Activated CD8-positive, alpha-beta memory T cell treated with anti-CD3 and anti-CD28 coated beads, Interleukin-2, amount 10 ng/mL, durations not matched to agents 7 days and 5 days (primary cell): ENCODE measurements at places on chromosomes 6 and 20. TPM values are rescaled to one million over a fixed set of nuclear protein-coding genes. Genes with fewer than 3 reads are reported as not detected.

HTR1E gene
- not detected for total RNA-seq

KHDC1L gene
- total RNA-seq = not detected

STMND1 gene
- not detected for total RNA-seq

LY86 gene
- total RNA-seq = 1.2 TPM

SIRPB1 gene
- 8.3 TPM for total RNA-seq

PLEKHG1 gene
- 5.1 TPM for total RNA-seq

EFHC1 gene
- 1.7 TPM for total RNA-seq

LMBRD1 gene
- 19.1 TPM for total RNA-seq

OR2B2 gene
- total RNA-seq = not detected

COX4I2 gene
- not detected for total RNA-seq

WFDC12 gene
- not detected for total RNA-seq

B3GAT2 gene
- not detected for total RNA-seq

MYLK4 gene
- 0.18 TPM for total RNA-seq

AIF1 gene
- 63.4 TPM for total RNA-seq

C6orf163 gene
- total RNA-seq = 1.8 TPM

HLA-DRB5 gene
- total RNA-seq = 5.3 TPM

CDSN gene
- not detected for total RNA-seq

PNPLA1 gene
- not detected for total RNA-seq

KIFC1 gene
- 133 TPM for total RNA-seq

PDYN gene
- not detected for total RNA-seq

CST2 gene
- total RNA-seq = not detected

RBM12 gene
- total RNA-seq = 101 TPM

ZBTB9 gene
- total RNA-seq = 9.0 TPM

SAMD3 gene
- total RNA-seq = 14.3 TPM

GRM1 gene
- total RNA-seq = not detected

TBC1D22B gene
- 17.9 TPM for total RNA-seq

TSPO2 gene
- total RNA-seq = not detected

TMEM217 gene
- total RNA-seq = 2.7 TPM

MEI4 gene
- not detected for total RNA-seq

PACRG gene
- total RNA-seq = not detected

CD93 gene
- total RNA-seq = 0.54 TPM

EXOC2 gene
- total RNA-seq = 28.4 TPM

CYP24A1 gene
- total RNA-seq = not detected

OR2H2 gene
- not detected for total RNA-seq

HLA-G gene
- total RNA-seq = 0.85 TPM

OR2B6 gene
- total RNA-seq = 0.23 TPM

GABRR1 gene
- total RNA-seq = not detected

KCNK16 gene
- not detected for total RNA-seq

SLC22A7 gene
- total RNA-seq = not detected
